Lower lobe of right lung (tissue), 2 donors: ENCODE measurements at places on chromosomes 7 and 10. TPM values are rescaled to one million over a fixed set of nuclear protein-coding genes. Genes with fewer than 3 reads are reported as not detected.

IFIT1B gene
- total RNA-seq: not detected

DYNC1I1 gene
- 1.3 TPM for total RNA-seq

CNTNAP2 gene
- 0.59 TPM for total RNA-seq

DNA sequence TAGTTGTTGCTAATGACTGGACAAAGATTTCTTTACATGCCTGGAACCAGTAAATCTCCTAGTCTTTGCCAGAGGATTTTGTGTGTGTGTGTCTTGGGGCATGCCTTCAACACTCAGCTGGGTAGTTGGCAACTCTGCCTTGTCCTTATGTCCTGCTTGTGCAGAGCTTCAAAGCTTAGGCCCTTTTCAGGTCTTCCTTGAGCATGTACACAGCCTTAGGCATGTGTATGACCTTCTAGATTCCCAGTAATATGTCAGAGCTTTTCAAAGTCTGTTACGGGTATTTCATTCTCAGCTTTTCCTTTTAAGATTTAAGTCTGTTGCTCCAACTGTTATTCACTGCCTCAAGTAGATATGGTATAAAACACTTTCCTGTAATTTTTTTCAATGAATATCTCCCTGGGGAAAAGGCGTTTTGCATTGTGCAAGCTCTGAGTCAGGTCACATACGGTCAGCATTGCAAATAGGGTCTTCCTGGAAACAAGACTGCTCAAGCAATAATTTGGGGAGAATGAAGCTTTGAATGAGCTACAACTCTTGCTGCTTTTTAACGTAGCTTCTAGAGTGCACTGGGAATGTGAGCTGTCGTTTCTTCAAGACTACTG, 25.5 kb downstream of the SHOC2 start:
- no peak for DNase-seq
